ENCODE measurements at places on chromosomes 13 and 19.
A peak's percentile ranks its signal among the peaks of the same experiment; 100 is the strongest.

GRCh38 chr13:76024151-76024550, 388.0 kb downstream of the LMO7 start:
- no peak for DNase-seq

GRCh38 chr19:58275564-58275963, 3.2 kb upstream of the ZNF8 start:
- no peak for DNase-seq

DNA sequence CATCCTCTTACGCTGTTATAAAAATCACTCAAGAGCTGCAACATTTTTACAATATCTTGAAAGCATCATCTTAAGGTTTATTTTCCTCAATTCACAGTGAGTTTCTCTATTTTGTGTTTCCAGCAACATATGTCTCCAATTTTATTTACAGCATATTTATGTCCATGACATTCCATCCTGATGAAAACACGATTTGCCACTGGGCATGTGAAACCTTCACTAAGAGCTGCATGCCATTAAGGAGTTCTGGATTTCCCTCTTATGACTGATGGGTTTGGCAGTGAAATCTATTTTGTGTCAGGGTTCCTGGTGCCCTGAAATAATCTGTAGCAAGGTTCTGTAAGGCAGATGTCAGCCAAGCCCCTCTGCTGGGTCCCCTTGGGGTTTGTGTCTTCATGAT, 527.6 kb upstream of the KLF12 start:
- no peak for DNase-seq

GRCh38 chr19:6773323-6773931, 919 bp downstream of the VAV1 start:
- DNase-seq: no peak

DNA sequence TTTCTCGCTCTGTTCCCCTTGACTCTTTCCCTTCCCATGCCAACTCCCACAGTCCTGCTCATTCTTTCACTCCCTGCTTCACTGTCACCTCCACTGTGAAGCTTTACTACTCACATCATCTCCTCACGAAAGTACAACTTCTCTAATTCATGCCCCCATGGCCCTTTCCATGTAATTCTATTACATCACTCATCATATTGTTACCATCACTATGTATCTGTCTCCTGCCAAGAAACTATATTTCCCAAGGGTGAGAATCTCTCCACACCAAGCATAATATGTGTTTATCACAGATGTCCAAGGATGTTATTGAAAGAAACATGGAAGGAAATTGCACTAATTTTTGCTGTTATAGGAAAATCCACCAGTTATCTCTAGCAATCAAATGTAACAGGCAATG, 37.2 kb upstream of the LRCH1 start:
- no peak for DNase-seq

DNA sequence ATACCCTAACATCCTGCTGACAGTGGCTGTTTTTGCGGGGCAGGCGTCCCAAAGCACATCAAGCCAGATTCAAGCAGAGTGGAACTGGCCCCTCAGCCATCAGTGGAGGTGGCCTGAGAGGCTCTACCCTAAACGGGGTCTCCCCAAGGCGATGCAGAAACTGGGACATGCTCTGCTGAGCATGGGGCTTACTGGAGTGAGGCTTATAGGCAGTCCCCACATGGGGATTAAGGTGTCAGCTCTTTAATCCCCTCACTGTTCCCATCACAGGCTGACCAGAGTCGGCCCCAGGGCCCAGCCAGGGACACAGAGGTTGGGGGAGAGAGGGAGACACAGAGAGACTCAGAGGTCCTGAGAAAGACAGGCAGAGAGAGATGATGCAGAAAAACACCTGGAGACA, 17.0 kb downstream of the CYP2F1 start:
- DNase-seq: no peak

GRCh38 chr13:75372517-75372916, 109.5 kb downstream of the TBC1D4 start:
- peak; percentile 53 for DNase-seq
